H4 (cell line): ENCODE measurements at places on chromosomes 5 and 9. TPM values are rescaled to one million over a fixed set of nuclear protein-coding genes. Genes with fewer than 3 reads are reported as not detected.

The CDHR2 gene
- not detected in 2 replicates for total RNA-seq

- peak; percentile 94 for DNase-seq
Observed at GRCh38 chr5:35198075-35198474, 32.2 kb downstream of the PRLR start.

The ZNF879 gene
- 0.76 and 1.4 TPM in 2 replicates for total RNA-seq

GRCh38 chr5:175609526-175609925 lies 48.3 kb upstream of the HRH2 start:
- DNase-seq: no peak

The ASTN2 gene
- 2.7 and 6.8 TPM in 2 replicates for total RNA-seq

GRCh38 chr5:114255260-114255659 lies 106.6 kb upstream of the KCNN2 start:
- DNase-seq: no peak
